T-helper 1 cell (primary cell): ENCODE measurements at places on chromosomes 11 and 22.

DNA sequence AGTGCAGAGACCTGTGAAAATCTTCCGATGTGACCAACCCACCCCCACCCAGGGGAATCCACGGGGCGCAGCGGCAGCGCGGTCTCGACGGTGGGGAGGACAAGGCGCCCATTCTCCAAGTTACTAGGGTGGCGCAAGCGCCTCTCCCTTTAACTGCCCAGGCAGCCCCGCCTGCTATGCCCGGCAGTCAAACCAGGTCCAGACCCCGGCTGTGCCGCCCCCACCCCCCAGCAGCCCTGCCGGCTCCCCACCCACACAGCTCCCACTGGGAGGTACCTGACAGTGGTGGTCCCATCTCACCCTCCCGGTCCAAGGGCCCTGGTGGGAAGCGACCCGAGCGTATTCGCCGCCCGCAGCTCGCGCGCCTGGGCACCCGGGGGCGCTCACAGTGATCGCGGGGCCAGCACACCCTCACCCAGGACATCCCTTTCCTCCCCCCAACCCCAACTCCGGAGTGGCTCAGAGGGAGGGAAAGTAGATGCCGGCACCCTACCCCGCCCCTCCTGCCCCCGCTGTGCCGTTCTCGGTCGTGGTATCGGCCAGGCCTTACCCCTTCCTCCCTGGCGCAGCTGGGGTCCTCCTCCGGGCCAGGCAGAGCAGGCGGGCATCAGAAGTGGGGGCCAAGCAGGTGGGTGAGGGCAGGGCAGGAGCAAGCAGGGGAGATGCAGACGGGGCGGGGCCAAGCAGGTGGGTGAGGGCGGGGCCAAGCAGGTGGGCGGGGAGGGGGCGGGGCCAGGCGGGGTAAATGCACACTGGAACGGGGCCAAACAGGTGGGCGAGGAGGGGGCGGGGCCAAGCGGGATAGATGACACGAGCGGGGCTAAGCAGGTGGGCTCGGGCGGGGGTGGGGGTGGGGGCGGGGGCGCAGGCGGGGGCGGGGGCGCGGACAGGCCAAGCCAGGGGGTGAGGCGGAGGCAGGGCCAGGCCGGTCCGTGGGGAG is at the start of gene TRPM5:
Gene TRPM5, minus strand, starts transcription at position 634 of the 940 bp plus-strand sequence. CDS start 21,478 bp downstream, outside the sequence.
- peak; percentile 48 for DNase-seq

- no peak for DNase-seq
These were observed 64.5 kb upstream of the LARGE1 start for GRCh38 chr22:33984656-33985285.

- no peak for DNase-seq
These were observed 22.0 kb downstream of the FAM181B start for GRCh38 chr11:82711648-82712047.

- no peak for DNase-seq
These were observed 846.0 kb downstream of the TBC1D22A start for GRCh38 chr22:47608421-47608820.

DNA sequence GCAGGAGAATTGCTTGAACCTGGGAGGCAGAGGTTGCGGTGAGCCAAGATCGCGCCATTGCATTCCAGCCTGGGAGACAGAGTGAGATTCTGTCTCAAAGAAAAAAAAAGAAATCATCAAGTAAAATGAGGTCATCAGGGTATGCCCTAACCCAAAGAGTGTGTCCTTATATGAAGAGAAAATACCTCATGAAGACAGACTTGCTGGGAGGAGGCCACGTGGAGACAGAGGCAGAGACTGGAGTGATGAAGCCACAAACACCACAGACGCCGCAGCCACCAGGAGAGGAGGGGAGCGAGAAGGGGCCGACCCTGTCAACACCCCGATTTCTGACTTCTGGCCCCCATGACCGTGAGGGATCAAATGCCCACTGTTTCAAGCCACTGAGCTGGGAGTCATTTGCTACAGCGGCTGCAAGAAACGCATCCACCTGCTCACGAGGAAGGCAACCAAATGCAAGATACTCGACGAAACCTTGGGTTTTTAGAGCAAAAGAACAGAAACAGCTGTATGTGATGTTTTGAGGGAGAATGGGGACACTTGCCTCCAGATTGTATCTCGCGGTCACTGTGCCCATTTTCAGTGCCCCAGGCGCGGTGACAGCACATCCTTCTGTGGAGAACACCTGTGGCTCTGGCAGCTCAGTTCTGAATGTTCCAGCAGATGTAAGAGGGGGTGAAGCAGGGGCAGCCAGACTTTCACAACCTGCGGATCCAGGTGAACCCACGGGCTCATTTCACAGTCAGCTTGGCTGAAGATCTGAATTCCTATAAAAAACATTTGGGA is 1317.2 kb downstream of the TBC1D22A start:
- no peak for DNase-seq

GRCh38 chr22:50247748-50248147 is 2.9 kb upstream of the TUBGCP6 start:
- DNase-seq: peak; percentile 30

- no peak for DNase-seq
These were observed 10.1 kb upstream of the GRIK4 start for GRCh38 chr11:120501440-120501839.
